ENCODE measurements at places on chromosomes 3 and 15. TPM values are rescaled to one million over a fixed set of nuclear protein-coding genes. Genes with fewer than 3 reads are reported as not detected.

DNA sequence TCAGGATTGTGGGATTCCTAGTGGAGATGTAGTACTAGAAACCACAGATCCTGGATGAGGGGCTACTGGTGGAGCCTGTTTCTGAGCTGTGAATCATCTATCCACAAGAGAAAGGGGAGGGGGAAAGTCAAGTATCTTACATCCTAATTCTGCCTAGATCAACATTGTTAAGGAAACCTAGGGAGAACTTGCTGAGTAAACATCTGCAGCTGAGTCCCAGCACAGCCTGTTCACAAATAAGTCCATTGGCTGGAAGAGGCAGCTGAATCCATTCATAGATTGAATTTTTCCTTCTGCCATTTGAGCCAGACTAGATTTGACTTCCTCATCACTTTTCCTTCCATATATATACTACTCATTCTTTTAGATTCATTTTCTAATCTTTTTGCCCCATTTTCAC, 460.5 kb downstream of the TUSC7 start:
- H3K4me1 ChIP-seq, result no peaks in the 10 kb centered on the region
- H3K4me3 ChIP-seq, result no peak overlapping the region
- no peaks in the 10 kb centered on the region for H3K27me3 ChIP-seq
- no peak for DNase-seq

DNA sequence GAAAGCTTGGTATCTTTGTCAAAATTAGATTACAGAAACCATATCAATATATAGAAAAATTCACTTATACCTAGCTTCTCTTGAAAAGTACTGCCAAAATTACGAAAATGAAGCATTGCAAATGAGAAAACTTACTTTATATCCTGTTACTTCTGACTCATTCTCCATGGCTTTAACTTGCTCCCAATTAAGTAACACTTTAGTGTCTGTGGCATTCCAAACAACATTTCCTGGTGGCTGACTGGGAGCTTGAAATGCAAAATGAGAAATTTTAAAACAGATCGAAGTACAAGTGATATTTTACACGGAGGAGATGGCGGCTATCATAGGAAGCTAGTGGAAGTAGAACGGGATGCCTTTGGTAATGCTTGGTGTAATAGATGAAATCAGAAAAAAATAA, 347.3 kb downstream of the CNTN3 start:
- H3K27ac ChIP-seq, result no peak overlapping the region
- H3K36me3 ChIP-seq, result no peaks in the 10 kb centered on the region
- DNase-seq, result no peak
- no peaks in the 10 kb centered on the region for H3K27me3 ChIP-seq

DNA sequence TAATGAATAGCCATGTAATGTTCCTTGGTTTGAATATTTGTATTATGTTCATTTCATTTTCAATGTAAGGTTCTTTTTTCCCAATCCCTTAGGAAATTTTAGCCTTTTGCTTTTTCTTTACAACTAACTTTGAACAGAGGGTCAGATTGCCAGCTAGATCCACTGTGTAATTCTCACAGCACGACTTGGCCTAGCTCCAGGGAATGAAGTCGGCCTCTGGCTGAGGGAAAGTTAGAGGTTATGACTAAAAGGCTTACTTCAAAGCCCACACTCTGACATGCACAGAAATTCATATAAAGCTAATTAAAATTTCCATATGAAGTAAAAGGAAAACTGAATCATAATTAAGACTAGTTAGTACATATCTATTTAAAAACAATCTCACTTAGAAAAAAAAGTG, 38.7 kb downstream of the ROBO1 start:
- no peak overlapping the region for H3K4me3 ChIP-seq
- DNase-seq, result no peak
- no peaks in the 10 kb centered on the region for H3K4me1 ChIP-seq

- no peaks in the 10 kb centered on the region for H3K36me3 ChIP-seq
- no peak overlapping the region for H3K27ac ChIP-seq
- H3K4me1 ChIP-seq, result peaks cover 36% of the 10 kb centered on the region
- no peaks in the 10 kb centered on the region for H3K27me3 ChIP-seq
These were observed 11.9 kb downstream of the TAGLN3 start for GRCh38 chr3:112010636-112011035.

The TM2D3 gene
- polyA plus RNA-seq, result 63.8 TPM

The ECE2 gene
- polyA plus RNA-seq, result not detected

The SI gene
- 0.01 TPM for polyA plus RNA-seq
